ENCODE measurements at places on chromosomes 12 and 14.

- no peak for DNase-seq
Measured at GRCh38 chr14:80973931-80974641, 18.7 kb downstream of the TSHR start.

GRCh38 chr12:74235342-74235741 is 302.3 kb upstream of the ATXN7L3B start:
- DNase-seq, result no peak

DNA sequence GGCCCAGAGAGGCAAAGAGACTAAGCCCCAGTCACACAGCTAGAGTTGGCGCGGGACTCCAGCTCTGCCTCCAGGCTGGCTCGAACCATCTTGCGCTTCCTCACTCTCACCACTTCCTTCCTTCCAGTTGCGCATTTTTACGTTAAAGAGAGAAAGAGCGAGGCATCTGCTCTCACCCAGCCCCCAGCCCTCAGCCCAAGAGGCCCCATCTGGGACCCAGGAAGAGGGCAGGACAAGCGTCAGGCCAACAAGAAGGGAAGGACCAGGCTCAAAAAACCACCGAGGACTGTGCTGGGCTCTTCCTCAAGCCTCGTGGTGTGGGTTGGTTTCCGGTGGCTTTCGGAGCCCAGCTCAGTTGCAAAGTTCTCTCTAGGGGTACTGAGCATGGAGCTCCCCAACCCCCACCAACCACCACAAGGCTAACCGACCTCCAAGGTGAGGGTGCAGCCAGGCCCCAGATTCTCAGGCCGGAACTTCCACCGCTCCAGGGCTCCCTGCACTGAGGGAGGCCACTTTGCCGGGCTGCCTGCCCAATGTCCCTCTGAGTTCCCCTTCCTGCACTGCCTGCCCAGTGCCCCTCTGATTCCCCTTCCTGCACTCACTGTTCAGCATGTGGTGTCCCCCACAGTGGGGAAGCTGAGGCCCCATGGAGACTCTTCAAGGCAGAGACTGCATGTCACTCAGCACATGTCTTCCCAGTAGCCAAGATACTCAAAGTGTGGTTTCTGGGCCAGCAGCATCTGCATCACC is 35.9 kb downstream of the TESC start:
- no peak for DNase-seq

GRCh38 chr12:106744600-106744999 is 29.9 kb upstream of the RIC8B start:
- no peak for DNase-seq

- no peak for DNase-seq
Measured at GRCh38 chr12:2625289-2625612, 169.5 kb upstream of the FKBP4 start.

DNA sequence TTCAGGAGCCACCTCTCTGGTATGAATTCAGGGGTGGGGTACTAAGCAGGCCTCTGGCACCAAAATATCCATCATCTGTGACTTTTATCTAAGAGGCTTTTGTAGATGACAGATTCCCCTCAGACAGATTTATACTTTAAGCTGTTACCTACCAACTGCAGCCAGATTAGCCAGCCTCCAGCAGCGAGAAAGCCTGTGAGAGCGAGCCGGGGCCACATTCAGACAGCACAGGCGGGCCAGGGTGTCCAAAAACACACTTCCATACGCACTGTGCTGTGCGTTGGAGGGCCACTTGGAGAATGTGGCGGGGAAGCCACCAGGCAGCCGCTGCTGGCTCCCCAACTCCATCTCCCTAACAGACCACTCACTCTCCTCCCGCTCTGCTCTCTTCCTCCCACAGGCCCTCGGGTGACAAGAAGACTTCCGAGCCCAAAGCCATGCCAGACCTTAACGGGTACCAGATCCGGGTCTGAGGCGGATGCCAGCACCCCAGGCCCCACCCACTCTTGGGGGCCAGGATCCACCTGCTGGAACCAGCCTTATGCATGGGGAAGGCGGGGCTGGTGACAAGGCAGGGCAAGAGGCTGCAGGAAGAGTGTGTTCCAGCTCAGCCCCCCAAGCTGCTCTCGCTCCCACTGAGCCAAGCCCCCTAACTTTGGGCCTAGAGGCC is 17.4 kb downstream of the VASH1 start:
- DNase-seq, result no peak

- peak; percentile 27 for DNase-seq
Measured at GRCh38 chr12:117367006-117367638, 5.7 kb upstream of the NOS1 start.

DNA sequence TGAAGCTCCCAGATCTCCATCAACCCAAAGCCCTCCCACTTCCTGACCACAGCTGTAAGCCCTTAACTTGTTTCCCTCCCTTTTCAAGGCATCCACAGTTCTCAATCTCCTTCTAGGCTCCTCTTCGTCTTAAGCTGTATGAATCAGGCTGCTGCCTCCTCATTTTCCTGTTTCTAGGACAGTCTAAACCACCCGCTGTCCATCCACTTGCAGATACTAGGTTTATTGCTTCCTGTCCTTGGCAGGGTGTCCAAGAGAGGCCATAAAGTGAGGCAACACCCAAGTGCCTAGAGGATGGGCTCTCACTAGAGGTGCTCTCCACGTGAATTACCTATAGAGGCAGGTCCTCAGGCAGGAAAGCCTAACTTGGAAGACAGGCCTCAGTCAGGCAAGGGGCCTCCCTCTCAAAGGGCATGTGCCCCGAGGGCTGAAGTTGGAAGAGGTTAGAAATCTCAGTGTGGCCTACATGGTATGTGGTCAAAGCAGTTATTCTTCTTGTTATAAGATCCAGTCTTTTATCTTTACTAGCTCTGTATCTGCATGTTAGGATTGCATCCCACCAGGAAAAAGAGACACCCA is 8.8 kb upstream of the TMEM106C start:
- DNase-seq, result no peak

DNA sequence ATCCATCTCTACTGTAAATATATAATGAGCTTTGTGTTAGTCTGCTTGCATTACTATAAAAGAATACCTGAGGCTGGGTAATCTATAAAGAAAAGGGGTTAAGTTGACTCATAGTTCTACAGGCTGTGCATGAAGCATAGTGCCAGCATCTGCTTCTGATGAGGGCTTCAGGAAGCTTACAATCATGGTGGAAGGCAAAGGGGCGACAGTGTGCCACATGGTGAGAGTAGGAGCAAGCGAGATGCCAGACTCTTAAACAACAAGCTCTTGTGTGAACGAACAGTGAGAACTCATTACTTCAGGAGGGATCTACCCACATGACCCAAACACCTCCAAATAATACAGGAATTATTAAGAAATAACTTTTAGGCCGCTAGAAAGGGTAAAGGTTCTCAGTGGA is 28.1 kb downstream of the APOBEC1 start:
- DNase-seq, result no peak

DNA sequence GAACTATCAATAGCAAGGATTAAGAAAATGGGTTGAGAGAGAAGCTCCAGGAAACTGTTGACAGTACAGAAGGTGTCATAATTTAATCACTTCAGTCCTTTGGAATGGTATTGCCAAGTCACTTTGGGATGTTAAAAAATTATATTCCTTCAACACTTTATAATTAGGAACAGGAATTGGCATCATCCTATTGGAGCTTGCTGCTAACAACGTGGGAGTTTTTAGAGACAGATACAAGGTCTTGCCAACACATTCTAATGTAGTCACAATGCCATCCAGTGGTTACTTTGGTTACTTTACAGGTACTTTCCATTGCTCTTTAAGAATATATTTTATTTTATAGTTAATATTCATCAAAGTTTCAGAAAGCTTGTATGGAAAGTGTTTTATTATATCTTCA is 310.1 kb downstream of the SYT1 start:
- peak; percentile 34 for DNase-seq

- DNase-seq, result no peak
Measured at GRCh38 chr14:34234258-34234657, 227.8 kb downstream of the SPTSSA start.

DNA sequence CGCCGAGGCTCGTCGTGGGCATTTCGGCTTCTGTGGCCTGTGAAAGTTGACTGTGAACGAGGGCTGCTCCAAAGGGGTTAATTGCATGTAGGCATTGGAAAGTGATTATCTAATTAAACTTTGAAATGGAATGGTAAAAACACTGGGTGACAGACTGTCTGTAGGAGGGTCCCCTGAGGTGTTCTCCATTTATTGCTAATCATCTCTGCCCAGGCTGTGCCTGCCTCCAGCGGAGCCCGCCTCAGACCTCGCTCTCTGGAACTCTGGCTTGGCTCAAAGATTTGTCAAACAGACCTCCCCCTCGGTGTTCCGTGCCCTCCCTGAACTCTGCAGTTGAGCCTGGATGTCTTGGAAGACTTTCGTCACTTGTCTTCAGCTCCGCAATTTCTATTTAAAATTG is 50.2 kb upstream of the VRK1 start:
- no peak for DNase-seq

- DNase-seq, result peak; percentile 63
Measured at GRCh38 chr12:47190271-47190750, 110.6 kb upstream of the AMIGO2 start.

DNA sequence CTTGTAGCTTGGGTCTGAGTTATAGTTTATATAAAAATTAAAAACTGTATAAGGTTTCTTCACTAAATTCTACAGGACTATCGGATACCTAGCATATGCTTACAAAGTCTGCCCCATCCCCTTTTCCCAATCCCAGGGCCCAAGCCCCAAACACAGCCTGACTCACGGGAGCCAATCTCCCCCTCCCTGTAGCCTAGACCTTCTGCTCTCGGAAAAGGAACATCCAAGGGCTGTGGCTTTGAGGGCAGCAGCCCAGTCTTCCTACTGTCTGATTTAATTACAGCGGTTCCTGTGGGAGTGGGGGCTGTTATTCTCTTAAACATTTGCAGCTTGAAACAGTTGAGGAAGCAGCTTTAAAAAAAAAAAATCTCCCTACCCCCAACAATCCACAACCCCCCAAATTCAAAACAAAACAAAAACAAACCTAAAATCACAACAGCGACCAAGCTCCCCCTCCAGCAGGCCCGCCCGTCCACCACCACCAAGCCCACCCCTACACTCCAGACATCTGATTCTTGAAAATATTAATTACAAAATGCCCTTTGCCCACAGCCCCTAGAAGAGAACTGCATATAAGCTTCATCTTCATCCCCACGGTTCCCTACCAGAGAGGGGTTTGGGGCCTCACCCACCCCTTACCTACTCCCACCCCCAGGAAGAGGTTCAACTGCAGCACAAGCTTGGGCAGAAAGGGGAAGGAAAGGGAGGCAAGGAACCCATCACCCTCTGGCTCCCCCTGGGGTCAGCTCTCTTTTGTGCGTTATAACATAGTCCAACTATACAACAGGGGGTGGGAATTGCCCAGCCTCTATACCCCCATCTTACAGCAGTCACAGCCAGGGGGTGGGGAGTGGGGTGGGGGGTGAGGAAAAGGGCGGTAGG is 1.1 kb upstream of the PRKAG1 start:
- DNase-seq, result no peak

- DNase-seq, result no peak
Measured at GRCh38 chr12:78204926-78205325, 374.2 kb downstream of the NAV3 start.

DNA sequence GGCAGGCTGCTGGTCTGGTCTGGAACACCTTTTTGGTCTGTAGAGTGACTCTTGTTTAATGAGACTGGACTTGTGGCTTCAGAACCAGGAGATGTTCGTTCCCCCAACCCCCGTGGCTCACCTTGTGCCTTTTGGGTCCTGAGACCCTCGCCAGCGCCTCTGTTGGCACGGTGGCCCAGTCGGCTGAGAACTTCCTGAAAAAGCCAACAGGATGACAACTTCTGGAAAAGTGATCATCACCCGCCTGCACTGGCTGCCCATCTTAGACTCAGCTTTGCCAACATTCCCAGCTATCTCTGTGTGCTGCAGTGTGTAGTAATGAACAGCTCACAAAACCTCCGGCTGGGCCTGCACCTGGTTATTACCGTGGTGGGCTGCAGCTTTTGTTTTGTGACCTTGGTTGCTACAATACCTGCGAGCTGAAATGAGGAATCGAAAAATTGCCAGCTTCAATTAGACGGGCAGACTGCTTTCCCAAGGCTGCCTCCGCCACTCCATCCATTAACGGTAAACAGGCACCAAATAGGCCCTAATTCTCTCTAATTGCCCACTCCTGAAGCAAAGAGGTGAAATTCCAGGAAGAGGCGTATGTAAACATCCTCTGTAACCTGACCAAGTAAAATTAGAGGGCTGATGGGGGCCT is 16.0 kb downstream of the MEG3 start:
- DNase-seq, result no peak

- DNase-seq, result no peak
Measured at GRCh38 chr14:103516426-103517173, 6.0 kb downstream of the CKB start.

- DNase-seq, result no peak
Measured at GRCh38 chr14:96254687-96255086, 1.3 kb upstream of the BDKRB1 start.

- no peak for DNase-seq
Measured at GRCh38 chr14:61429316-61429715, 107.9 kb downstream of the PRKCH start.

DNA sequence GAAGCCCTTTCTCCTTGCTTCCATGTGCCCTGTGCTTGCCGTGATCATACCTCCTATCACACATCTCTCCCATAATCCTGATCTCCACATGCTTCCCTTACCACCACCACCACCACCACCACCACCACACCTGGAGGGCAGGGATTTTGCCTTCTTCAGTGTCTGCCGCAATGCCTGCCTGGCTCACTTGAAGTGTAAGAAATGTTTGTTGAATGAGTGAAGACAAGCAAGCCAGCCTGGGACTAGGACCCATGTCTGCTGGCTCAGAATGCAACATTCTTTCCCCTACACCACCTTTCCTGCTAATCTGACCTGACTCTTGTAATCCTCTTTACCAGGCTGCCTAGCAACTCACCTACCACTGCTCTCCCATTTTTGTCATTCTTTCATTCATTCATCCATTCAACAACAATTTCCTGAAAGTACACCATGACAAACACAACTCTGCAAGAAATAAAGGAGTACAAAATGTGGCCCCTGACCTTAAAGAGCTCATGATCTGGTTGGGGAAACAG is 3.5 kb upstream of the NID2 start:
- DNase-seq, result no peak

DNA sequence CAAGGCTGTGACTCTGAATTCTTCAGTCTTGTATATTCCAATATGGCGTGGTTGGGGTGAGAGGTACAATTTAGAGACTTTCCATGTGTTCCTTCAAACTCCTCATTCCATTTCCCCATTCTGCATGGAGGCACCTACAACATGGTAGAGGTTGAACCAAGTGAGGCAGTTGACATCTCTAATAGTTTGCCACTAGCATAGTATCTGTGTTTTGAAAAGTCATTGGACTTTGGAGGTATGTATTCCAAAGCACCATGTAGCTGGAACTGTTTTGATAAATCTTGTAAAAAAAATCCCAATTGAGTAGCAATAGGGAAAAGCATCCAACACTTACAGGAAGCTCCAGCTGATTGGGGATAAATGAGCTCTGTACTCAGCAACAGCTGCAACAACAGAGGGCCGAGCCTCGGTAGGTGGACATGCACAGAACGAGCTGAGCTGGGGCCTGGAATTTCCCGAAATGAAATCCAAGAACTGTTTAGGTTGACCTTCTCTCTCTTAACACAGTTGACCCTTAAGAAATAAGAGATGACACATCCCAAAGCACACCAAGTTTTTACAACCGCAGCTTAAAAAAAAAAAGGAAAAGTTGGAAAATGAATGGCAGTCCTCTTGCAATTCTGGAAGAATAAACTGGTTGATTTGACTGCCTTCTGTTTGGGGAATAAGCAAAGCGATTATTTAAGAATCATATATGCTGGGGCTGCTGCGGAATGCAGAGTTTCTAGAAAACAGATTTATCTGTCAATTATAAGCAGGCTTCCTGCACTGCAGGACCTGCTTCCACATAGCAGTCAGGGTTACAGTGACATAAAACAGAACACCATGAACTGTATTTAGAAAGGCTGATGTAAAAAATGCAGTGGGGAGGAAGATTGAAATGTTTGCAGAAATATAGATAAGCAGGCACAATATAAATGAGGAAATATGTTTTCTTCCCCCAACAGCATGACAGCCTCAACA is 194.6 kb upstream of the KRR1 start:
- DNase-seq, result peak; percentile 97

Measured in non-pigmented ciliary epithelial cell (primary cell).